Activated T-helper 1 cell treated with Interleukin-2 at 50 U/mL for 16 hours (primary cell): ENCODE measurements at places on chromosomes 6 and 20.

- DNase-seq: peak; percentile 56
Observed at GRCh38 chr6:225121-225721, 67.1 kb upstream of the DUSP22 start.

GRCh38 chr20:44203161-44203560 lies 7.4 kb downstream of the OSER1 start:
- no peak for DNase-seq

GRCh38 chr6:1386038-1386709 lies 3.2 kb upstream of the FOXF2 start:
- DNase-seq: no peak

- no peak for DNase-seq
Observed at GRCh38 chr6:15503346-15503680, 159.5 kb downstream of the DTNBP1 start.

DNA sequence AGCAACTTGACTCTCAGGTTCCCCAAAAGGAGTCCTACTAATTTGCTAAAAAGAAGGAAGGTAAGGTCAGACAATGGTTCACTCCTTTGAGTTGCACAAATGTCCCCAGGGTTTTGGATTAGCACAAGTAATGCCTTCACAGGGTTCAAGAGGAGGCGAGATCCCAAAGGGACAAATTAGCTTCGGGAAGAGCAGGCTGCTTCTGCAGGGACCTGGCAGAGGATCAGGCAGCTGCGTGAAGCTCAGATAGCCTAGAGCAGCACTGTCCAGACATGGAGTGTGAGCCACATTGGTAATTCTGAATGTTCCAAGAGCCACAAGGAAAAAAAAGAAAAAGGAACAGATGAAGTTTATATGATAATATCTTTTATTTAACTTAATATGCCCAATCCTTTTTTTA lies 115.4 kb downstream of the CFAP61 start:
- no peak for DNase-seq

DNA sequence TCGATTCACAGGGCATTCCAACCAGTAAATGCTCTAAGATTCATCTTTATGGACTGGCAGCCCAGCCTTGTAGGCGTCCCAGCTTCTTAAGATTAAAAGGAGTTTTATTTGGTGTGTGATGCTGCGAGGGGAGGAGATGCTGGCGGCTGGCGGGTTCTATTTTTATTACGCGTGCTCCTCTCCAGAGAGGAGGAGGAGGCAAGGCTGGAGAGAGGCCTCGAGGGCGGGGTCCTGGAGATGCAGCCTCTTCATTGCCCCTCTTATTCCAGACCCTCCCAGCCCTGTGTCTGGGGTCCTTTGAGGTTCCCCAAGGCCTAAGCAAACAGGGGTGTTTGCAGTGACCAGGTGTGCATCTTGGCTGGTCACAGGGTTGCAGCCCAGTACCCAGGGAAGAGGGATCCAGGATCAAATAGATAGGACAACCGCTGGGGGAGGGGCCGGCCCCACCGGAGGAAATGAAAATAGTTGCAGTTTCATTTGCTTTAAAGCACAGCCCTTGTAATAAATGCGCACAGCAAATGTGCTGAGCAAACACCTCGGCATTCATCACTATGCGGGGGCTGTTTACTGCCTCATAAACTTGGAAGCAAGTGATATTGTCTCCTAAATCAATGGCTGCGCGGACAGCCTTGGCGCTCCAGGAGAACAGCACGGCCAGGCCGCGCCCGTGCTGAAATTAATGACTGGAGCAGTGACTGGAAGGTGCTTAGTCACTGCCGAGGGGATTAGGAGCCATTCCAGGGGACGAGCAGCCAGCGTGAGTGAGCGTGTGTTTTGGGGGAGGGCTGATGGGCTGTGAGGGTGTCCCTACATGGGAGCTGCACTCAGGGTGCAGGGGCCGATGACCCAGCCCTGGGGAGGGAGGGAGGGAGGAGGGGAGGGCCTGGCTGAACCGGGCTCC lies 83.0 kb downstream of the TMEM242 start:
- no peak for DNase-seq

DNA sequence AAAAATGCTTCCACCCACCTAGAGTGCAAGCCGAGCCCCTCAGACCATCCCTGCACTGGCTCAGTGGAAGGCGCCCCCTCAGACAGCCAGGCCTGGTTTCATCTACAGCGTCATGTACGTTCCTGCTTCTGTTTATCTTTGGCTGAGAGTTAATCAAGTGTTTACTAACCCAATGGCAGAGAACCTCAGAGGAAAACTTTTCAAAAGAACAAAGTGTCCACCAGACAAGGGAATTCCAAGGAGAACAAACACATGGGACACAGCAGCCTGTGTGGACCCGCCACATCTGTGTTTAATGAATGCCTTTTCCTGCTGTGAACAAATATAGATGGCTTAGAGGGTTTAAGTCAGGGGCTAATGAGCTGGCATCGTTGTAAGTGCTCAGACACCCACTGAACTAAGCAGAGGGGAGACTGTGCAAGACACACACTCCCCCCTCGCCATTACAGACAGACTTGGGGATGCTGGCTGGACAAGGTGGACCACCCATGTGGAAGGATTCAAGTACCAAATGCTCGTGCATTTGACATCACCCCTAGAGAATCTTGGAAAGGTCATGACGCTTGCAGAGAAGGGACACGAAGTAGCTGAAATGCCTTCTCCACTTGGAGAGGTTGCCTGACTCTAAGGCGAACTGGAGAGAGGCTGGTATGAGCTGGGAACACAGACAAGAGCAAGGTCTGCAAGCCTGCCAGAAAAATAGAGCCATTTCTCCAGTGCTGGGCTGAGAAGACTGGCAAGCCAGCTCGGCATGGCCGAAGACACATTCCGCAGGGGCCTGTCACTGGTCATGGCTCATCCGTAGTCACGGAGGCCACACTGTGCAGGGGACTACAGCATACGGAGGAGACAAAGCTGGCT lies 53.5 kb upstream of the NXT1 start:
- DNase-seq: no peak

GRCh38 chr20:61917474-61918145 lies 148.1 kb downstream of the TAF4 start:
- DNase-seq: no peak

- no peak for DNase-seq
Observed at GRCh38 chr6:44674226-44675155, 287.0 kb downstream of the CDC5L start.

DNA sequence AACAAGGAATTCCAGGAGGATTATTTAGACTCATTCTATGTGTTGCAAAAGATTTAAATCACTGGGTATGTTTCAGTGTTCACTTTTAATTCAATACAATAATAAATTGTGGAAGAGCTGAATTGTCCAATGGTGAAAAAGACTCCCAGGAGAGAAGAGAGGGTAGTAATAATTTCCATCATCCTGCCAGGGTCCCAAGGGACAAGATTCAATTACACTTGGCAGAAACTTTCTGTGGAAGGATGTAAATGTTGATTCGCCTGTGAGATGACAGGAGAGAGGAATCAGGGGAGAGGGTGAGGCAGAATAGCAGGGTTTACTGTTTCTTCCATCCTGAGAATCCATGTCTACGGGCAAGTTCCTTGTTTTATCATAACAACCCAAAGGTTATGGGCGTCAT lies 342.7 kb downstream of the ESR1 start:
- no peak for DNase-seq

- no peak for DNase-seq
Observed at GRCh38 chr6:47169785-47170616, 127.9 kb upstream of the ADGRF1 start.

DNA sequence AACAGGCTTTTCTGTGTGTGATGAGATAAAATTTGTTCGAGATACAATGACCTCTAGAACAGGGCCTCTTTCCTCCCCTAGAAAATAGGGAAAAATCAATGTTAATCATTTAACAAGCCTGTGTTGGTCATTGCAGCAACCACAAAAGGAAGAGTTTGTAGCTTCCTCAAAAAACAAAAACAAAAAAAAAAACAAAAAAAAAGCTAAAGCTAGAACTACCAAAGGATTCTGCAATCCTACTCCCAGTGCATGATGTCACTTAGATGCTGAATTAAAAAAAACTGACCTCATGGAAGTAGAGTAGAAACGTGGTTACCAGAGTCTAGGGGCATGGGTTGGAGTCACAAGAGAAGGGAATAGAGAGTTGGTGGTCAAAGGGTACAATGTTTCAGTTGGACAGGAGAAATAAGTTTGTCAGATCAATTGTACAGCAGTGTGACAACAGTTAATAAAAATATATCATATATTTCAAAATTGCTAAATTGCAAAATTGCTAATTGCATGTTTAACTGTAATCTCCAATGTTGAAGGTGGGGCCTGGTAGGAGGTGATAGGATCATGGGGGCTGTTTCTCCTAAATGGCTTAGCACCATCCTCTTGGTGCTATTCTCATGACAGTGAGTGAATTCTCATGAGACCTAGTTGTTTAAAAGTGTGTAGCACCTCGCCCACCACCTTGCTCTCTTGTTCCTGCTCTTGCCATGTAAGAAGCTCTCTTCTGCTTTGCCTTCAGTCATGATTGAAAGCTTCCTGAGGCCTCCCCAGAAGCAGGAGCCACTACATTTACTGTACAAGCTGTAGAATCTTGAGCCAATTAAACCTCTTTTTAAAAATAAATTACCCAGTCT lies 163.4 kb upstream of the SIM1 start:
- DNase-seq: no peak

DNA sequence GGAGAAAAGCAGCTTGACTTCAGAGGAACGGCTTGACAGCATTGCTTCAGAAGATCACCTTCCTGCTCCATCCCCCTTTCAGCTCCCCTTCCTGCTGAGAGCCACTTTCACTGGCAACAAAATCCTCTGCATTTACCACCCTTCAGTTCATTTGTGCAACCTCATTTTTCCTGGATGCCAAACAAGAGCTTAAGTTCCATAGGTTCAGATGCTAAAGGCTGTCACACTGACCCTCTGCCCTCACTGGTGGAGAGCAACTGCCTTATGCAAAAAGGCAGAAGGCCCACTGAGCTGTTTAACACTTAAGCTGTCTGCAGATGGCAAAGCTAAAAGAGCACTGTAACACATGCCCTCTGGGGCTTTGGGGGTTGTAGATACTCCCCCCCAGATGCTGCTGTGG lies 131.2 kb upstream of the SPACA1 start:
- DNase-seq: no peak

DNA sequence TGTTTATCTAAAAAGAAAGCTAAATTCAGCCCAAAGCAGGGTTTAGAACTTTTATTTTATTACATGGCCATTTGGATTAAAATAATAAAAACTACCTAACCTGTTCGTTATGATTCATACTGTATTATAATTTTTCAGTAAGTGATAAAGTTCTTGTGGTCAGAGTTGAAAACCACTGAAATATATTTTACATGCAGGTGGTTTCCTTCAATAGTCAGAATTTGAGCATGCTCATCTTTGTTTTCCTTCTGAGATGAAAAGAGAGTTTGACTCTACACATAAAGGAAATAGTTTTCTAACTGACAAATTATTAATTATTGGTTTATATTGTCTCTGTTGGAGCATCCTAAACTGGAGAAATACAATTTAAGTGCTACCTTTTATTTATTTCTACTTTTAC lies 114.0 kb upstream of the FKBP1C start:
- no peak for DNase-seq

DNA sequence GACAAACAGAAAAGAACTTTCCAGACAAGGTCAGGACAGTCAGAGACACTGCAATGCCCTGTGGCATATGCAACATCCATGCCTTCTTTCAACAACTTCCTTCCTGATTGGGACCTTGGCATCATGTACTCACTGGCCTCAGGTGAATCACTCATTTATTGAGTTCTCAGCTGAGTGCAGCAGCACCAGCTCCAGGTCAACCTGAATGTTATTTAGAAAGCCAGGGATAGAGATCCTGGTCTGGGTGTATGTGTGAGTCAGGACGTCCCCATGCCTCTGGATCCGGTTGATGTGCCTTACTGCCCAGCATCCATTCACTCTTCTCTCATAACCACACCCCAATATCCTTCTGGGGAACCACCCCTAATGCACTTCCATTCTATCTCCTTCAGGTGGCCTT lies 54.4 kb downstream of the SNRNP48 start:
- no peak for DNase-seq

GRCh38 chr6:99189823-99190721 lies 159.4 kb downstream of the FAXC start:
- no peak for DNase-seq

GRCh38 chr6:163214259-163214658 lies 200.3 kb upstream of the QKI start:
- DNase-seq: no peak

DNA sequence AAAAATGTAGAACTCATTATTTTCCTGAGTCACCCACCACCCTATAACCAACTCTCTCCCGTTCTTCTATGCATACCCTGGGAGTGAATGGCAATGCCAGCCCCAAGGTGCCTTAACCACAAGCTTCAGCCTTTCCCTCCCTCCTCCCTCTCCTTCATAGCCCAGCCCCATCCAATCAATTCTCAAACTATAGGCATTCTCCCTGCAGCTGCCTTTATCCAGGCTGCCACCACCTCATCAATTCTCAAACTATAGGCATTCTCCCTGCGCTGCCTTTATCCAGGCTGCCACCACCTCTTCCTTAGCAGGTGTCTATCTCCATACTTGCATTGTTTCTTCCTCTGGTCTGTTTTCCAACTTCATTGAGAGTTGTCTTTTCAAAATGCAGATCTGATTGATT lies 77.1 kb downstream of the PLEKHG1 start:
- DNase-seq: no peak

DNA sequence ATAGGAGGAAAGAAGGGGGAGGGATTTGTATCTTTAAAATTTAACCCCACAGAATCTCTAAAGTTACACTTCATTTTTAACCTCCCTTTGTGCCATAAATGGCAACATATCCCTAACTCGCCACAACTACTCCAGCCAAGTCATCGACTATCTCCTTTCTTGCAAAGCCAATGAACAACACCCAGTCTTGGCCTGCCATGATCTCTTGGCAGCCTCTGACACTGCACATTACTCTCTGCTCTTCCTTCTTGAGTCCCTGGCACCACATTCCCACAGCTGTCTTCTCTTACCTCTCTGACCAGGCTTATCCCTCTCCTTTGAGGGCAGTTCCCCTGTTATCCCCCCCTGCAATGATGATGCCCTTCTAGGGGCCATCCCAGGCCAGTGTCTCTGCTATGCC lies 42.5 kb downstream of the MBOAT1 start:
- DNase-seq: no peak

DNA sequence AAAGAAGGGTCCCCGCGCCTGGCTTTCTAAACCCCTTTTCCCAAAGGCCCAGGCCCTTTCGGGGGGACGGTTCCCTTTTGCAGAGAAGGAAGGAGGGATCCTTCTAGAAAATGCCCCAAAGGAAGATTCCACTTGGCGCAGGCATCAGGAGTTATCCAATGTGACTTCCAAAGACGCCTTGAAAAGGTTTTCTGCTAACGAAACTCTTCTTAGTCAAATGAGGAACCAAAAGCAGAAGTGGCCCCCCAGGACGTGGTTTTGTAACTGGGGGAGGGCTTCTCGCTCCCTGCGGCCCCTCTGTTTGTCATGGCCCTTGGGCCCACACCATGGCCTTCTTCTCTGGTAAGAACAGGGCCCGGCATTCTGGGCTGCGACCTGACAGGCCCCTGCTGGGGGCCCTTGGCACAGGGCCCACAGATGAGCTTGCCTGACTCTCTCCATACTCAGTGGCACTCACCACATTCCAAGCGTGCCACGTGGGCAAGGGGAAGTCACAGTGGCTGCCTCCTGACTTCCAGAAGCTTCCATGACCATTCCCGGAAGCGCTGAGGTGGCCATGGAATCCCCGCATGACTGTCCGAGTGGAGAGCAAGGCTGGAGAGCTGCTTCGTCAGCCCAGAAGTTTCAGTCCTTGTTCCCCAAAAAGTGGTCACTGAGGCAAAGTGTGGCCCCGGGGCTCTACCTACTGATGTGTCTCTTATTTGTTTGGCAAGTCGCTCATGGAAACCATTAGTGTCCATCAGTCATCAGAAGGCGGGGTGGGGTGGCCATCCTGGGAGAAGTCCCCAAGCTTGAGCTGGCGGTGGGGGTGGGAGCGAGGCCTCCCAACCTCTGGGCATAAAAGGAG lies 834 bp upstream of the CTSZ start:
- DNase-seq: no peak

- no peak for DNase-seq
Observed at GRCh38 chr6:106882601-106883518, 91.7 kb downstream of the CD24 start.
